Neural progenitor cell (in vitro differentiated cells): ENCODE measurements at places on chromosomes 3 and 15. TPM values are rescaled to one million over a fixed set of nuclear protein-coding genes. Genes with fewer than 3 reads are reported as not detected.

Gene CPN2
- total RNA-seq = not detected in 2 replicates

Gene LINGO1
- 7.9 and 28.2 TPM in 2 replicates for total RNA-seq

Gene SCN11A
- 0.69 and 0.81 TPM in 2 replicates for total RNA-seq

GRCh38 chr3:186577521-186577920 is 7.0 kb downstream of the DNAJB11 start:
- no peak for DNase-seq
- H3K4me1 ChIP-seq = no peaks in the 10 kb centered on the region
- peaks cover 24% of the 10 kb centered on the region for H3K36me3 ChIP-seq
- H3K4me3 ChIP-seq = no peak overlapping the region
- no peak overlapping the region for H3K27ac ChIP-seq

Gene FAM81A
- total RNA-seq = 0.41 and 0.87 TPM in 2 replicates
